ENCODE measurements at places on chromosomes 2 and 18.

GRCh38 chr2:75431763-75432162, 129.0 kb downstream of the EVA1A start:
- no peak for DNase-seq

DNA sequence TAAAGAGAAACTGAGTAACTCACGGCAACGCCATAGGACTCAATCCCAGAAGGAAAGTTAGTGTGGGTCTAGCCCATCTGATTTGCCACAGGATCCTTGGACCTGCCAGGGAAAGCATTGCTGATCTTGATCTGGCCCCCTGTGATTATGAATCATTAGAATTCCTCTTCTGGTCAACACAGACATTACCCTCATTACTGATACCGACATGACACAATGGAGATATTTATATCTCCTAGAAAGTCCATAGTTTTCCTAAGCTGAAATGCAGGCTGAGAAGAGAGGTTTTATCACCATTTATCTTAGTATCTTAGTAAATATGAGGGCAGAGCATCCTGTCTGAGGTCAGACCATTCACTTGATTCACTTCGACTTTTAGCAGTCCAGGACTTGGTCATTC, 75.5 kb upstream of the CCDC68 start:
- no peak for DNase-seq

GRCh38 chr2:200199576-200200263, 106.8 kb upstream of the SPATS2L start:
- DNase-seq = no peak

- DNase-seq = no peak
Observed at GRCh38 chr2:37893327-37893726, 31.8 kb upstream of the RMDN2 start.

GRCh38 chr2:194591192-194591591, 1065.8 kb upstream of the SLC39A10 start:
- DNase-seq = no peak
